HepG2 (cell line): ENCODE measurements at places on chromosomes 7 and 10.

DNA sequence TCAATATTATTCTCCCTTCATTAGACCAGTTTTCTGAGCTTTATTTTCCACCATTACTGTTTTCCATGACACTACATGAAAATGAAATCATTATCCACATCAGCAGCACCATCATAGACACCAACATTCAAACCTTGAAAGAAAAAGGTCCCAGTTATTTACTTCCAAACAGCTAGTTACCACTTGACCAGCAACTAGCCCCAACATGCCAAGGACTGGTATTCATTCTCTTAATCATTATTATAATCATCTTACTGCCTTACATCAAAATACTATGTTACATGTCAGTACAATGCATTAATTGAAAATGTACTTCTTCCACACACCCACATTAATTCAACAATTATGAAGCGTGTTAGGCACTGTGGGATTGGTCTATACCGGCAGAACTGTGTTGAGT is 199.4 kb downstream of the TSPAN12 start:
- DNase-seq: no peak

GRCh38 chr10:93991596-93992284 is 2.0 kb upstream of the PLCE1 start:
- DNase-seq: peak; percentile 57

DNA sequence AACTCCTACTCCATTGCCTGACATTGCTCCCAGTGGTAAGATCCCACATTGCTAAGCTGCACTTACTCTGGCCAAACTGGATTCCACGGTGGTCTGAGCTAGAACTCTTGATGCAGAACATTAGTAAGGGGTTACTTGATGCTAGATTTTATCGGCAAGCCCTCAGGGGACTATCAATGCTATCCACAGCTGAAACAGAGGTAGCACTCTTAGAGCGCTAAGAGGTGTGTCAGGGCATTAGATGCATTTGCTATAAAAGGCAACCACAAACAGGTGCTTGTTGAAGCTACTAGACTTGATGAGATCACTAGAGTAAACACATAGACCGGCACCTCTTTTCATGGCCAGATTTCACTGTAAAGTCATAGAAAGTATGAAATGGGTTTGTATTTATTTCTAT is 116.3 kb downstream of the MDFIC start:
- DNase-seq: no peak

GRCh38 chr7:17498230-17498629 is 199.8 kb downstream of the AHR start:
- DNase-seq: no peak

DNA sequence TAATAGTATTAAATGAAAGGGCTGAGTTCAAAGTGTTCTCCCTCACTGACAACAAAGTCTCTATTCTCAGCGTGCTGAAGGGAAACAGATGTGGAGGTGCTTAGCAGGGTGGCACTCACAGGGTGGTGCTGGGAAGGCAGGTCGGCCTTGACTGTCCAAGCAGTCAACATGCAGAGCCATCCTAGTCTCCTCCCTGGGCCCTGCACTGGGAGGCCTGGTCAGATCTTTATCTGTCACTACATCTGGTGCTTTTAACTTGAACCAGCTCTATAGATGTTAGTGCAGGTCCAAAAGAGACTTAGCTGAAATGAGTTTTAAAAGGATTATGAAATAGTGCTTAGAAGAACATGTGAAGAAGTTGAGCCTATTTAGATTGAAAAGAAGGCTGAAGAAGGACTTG is 82.1 kb downstream of the AVL9 start:
- DNase-seq: no peak

DNA sequence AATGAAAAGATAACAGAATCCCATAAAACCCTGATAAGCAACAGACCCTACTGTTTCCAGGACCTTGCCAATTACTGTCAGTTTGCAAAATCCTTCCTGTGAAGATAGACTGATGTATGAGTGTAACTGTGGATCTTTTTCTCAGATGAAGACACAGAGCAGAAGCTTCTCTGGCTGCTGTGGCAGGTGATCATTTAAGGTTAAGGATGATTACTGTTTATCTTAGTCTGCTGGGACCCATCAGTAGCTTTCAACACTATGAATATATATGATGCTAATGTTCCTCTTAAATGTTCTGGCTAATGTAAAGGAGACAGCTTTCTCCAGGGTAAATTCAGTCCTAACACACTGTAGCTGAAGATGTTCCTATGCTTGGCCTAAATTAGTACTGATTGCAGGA is 56.0 kb upstream of the CTTNBP2 start:
- DNase-seq: no peak

DNA sequence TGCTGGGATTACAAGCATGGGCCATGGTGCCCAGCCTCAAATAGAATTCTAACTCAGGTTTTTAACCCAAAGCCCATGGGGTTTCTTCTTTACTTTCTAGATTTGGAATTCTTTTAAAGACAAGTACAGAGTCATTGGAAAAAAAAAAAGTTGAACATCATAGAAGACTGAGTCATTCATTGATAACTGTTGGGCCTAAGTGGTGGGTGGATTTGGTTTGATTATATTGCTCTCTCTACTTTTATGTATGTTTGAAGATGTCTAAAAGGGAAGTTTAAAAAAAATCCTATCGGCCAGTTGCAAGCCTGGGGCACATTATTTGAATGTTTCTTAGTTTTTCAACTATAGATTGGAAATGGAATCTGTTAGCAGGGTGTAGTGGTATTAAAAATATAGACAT is 49.7 kb downstream of the INPP5F start:
- no peak for DNase-seq

GRCh38 chr7:129923709-129924108 is 29.1 kb downstream of the UBE2H start:
- no peak for DNase-seq

- DNase-seq: no peak
Measured at GRCh38 chr7:157355784-157356511, 19.1 kb downstream of the DNAJB6 start.

DNA sequence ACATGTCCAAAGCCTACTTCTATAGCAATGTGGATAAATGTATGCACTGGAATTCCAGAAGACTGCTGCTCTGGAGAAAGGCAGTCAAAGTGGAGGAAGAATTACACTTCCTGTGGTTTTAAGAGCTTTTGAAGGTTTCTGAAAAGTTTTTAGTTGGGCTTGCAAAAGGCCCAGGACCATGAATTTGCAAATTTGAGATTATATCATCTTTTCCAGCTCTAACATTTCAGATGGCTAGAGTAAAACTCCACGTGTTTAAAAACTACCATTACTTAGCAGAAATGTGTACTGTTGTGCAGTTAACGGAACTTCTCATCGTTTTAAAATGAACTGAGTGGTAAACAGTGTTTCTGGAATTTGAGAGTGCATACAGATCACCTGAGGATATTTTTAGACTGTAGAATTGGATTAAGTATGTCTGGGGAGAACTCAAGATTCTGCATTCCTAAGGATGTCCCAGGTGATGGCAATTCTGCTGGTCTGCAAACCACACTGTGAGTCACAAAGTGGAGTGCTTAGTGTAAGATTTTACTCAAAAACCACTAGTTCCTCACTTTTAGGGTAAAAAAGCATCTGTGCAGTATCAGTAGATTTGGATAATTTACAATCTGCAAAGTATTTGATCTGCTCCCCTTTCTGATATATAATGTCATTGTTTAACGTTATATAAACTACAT is 32.9 kb upstream of the CCDC71L start:
- no peak for DNase-seq

DNA sequence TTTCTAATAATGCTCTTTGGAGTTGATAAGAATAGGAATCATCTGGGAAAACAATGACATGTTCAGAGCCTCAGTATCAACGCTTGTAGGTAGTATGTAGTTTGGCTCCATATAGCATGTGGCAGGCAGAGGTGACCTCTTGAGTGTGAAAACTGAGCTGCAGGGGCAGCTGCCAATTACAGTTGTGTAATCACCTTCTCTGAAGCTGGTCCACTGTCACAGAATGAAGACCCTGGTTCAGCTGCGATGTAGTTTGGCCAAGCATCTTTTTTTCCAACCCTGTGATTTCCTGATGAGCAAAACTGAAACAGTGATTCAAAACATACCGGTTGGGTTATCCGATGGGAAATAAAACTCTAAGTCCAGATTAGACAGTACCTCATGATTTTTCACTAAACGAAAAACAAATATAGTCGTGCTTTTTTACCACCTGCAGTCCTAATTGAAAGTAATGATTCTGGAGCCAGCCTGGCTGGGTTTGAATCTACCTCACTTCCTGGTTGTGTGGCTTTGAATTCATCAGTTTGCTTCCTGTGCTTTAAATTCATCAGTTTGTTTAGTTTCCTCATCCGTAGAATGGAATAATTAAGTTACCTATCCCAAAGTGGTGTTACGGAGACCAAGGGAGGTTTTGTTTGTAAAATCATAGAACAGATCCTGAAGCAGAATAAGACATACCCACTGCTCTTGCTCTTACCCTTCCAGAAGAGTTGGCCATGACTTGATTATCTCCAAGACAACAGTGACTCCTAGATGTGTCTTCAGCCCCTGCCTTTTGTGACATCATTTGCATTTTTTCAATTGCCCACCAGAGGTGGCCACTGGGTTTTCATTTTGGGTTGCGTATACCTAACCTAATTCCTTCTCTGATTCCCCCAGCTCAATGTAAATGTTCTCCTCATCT is 87.4 kb downstream of the CELF2 start:
- no peak for DNase-seq

DNA sequence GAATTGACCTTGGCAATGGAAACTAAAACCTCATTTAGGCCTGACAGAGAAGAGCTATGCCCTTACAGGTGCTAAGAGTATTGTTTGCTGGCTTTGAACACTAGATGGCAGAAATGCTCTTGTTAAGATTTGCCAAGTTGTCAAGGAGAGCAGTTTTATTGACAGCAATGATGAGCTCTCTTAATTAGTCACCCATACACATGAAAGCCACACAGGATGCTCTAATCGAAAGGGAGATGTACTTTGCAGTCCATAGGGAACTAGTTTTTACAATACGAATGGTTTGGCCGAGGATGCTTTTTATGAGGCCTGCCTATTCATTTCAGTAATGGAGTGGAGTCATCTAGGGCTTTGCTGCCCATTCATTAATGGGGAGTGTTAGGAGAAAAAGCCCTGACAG is 45.4 kb upstream of the MBL2 start:
- peak; percentile 51 for DNase-seq

DNA sequence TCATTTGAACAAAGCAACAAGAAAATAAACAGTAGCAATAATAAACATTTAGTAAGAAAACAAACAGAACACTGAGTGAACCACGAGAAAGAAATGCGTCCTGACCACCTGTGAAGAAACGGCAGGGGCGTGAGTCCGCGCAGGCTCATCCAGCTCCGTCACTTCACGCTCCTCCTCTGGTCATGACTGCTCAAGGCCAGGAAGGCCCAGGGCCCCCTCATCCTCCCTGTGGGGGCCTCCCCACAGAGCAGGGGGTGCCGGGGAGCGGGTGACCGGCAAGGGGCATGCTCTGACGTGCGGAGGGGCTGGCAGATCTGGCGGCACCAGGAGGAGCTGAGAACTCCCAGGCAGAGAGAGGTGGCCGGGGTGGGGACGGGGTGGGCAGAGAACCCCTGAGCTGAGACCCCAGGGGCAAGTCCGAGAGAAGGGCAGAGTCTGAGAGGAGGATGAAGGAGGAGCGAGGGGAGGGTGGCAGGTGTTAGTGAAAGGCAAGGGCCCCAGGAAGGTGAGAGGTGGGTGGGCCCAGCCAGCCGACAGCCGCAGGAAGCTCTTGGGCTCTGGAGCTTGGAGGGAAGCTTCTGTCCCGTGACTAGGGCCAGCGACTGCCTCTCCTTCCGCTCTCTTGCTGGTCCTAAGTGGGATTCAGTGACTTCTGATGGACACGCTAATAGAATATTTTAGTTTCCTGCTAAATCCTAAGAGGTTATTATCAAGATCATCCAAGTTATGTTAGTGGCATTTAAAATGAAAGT is 223.9 kb downstream of the TCERG1L start:
- DNase-seq: no peak

GRCh38 chr7:24328050-24328449 is 44.1 kb downstream of the NPY start:
- DNase-seq: no peak

DNA sequence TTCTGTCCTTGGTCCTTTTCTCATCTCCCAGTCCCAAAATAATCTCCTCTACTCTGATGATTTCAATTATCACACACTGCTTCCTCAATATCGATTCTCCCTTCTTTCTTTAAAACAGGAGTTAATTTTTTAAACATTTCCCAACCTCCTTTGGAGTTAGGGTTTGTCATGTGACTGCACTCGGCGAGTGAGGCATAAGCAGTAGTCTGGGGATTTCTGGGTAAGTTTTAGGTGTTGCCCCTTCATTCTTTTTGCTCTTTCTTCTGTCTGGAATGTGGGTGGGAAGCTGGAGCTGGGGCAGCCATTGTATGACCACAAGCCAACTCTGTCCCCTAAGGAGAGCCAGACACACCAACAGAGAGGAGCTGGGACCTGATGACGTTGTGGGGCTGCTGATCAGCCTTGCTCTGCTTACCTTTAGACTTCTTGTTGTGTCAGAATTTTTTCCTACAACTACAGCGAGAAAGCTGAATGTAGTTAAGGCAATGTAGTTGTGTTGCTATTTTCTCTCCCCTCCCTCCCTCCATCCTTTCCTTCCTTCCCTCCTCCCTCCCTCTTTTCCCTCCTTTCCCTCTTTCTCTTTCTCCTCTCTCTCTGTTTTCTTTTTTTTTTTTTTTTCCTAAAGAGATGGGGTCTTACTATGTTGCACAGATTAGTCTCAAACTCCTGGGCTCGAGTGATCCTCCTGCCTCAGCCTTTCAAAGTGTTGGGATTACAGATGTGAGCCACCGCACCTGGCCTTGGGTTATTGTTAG is 6.5 kb upstream of the TSPAN14 start:
- DNase-seq: no peak

GRCh38 chr7:22377703-22378102 is 20.7 kb upstream of the RAPGEF5 start:
- no peak for DNase-seq

- DNase-seq: no peak
Measured at GRCh38 chr7:78691584-78691983, 761.9 kb downstream of the MAGI2 start.

DNA sequence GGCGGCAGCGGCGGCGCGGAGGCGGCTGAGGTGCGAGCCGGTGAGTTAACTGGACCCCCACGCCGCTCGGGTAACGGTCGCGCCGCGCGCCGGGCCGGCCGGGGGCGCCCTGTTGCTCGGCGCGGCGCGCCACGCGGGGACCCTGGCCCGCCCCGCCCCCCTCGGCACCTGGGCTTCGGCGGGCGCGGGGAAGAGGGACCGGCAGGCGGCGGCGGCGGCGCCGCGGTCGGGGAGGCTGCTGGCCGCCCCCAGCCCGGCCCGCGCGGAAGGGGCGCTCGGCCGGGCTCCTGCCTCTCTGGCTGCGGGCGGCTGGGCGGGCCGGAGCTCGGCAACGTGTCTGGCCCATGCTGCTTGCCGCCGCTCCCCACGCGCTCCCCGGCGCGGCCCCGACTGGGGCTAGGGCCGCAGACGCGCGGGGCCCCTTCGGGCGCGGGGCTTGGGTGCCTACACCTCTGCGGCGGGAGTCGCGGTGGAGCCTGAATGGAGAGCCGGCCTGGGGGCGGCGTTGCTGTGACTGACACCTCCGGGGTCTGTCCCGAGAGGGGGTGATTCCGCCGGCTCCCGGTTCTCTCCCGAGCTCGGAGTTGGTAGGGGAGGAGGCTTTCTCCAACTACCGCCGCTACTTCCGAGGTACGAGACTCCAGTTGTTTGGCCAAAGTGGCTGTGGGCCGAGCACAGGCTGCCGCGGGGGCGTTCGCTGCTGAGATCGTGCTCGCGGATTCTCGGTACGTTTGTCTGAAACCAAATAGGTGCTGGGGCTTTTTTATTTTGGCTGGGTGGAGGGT is 494 bp downstream of the PALS2 start:
- peak; percentile 14 for DNase-seq

- no peak for DNase-seq
Measured at GRCh38 chr10:101040061-101040460, 9.0 kb downstream of the SFXN3 start.
